Fibroblast of skin of left biceps (primary cell): ENCODE measurements at places on chromosomes 13 and 19.

DNA sequence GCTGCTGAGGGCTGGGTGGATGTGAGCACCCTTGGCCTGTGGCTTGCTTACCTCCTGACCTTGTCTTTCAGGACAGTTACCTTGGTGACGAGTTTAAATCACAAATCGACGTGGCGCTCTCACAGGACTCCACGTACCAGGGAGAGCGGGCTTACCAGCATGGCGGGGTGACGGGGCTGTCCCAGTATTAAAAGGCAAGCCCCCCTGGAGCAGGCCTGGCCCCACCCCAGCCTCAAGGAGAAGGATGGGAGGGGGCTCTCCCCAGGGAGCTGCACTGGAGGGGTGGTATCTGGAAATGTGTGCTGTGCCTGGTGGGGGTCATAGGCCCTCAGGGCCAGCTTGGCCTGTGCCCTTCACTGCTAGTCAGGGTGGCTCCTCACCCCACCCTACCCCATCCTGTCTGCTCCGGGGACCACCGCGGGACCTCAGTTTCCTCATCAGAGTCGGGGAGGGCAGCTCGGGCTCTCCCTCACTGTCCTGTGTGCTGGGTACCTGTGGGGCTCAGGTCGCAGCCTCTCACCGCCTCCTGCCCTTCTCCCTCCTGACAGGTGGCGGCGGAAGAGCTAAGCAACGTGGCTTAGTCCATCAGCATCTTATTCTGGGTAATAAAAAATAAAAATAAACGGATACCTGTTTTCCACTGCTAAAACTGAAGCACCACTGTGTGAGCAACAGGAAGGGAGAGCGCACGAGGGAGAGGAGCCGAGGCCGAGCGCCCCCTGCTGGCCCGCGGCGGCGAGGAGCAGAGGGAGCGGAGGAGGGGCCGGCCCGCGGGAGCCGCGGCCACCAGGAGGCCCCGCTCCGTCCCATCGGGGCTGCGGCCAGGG is 29.8 kb downstream of the CERS1 start:
- DNase-seq, result no peak

DNA sequence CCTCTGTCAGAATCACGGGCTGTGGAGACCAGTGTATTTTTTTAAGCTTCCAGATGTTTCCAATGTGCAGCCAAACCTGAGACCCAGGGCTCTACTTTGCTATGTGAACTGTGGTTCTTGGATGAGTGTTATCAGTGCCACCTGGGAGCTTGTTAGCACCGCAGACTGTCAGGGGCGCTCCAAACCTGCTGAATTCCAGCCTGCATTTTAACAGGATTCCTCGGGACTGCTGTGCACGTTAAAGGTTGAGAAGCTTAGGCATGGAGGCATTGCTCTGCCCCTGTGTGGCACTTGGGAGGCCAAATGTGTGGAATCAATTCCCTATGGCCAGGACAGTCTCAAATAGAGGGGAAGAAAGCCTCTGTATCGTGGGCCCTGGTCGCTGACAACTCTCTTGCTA is 80.3 kb downstream of the ANKRD10 start:
- no peak for DNase-seq

- no peak for DNase-seq
These were observed 79.5 kb downstream of the KLF5 start for GRCh38 chr13:73138276-73138637.

DNA sequence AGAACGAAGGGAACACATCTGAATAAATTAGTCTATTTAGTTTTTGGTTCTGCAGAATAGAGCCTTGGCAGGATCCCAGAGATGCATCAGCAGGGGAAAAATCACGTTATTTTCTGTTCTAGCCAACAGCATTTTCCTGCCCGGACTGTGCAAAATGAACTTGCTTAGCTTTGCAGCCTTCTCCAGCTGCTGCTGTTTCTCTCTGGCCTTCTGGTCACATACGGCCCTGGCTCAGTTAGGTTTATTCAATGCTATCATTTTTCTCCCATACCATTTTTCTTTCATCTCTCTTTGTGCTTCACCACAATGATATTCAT is 110.4 kb upstream of the KL start:
- no peak for DNase-seq
